ENCODE measurements at places on chromosomes 4 and X.

DNA sequence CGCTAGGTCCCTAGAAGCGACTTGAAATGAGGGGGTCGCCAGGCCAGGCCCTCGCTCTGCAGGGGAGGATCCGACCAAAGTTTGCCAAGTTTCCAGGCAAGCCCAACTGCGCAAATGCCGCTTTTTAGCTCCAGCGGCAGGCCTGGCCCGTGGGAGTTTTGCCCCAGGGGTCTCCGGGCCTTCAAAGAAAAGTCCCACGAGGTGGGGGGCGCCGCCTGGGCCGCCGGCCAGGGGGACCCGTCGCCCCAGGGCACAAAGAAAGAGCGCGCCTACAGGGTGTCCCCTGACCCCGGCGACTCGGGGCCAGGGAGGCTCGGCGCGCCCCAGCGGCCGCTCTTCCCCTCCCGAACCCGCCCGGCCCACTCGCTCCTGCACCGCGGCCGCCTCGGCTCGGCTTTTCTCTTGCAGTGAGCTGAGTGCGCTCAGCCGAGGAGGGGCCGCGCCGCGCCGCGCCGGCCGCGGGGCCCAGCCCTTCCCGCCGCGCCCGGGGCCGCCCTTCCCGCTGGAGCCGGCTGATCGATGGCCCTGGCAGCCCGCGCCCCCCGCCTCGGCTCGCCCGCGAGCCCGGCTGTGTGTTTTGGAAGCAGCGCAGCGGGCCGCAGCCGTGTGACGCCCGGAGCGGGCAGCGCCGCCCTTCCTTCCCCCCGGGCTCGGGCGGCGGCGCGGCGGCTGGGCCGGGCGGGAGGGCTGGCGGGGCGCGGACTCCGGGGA, 754 bp upstream of the KLF3 start:
- no peak for DNase-seq

DNA sequence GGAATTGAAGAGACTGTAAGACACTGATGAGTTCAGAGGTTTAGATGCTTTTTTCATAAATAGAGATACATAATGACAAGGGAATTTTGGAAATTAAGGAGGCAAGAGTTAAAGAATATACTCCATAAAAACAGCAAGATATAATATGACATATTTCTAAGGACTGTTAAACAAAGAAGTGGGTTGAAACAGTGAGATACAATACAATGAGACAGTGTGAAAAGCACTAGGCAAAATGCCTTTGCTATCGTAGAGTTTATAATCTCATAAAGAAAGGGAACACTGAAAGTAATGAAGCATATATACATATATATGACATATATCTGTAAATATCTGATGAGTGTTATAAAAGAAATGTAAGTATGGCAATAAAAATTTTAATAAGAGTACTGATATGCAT, 1496.2 kb downstream of the TECRL start:
- no peak for DNase-seq

DNA sequence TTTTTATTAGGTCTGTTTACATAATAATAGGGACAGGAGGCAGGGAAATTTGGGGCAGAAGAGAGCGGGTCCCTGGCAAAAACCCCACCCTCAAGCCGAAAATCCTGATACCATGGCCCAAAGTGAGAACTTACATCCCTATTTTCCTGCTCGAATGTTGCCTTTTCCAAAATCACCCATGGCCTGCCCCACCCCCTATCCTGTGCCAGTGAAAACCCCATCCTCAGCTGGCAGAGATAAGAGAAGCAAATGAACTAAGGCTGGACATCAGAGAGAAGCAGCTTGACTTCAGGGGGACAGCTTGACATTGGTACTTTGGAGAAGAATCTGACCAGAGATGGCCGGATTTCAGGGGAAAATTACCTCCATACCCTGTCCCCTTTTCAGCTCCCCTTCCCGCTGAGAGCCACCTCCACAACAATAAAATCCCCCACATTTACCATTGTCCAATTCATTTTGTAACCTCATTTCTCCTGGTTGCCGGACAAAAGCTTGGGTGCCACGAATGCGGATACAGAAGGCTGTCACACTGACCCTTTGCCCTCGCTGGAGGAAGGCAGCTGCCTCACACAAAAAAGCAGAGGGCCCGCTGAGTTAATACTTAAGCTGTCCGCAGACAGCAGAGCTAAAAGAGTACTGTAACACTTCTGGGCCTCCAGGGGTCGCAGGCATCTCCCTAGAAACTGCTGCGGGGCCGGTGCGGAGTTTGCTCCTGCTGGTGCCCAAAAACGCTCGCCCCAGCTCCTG, 196.2 kb downstream of the SNCA start:
- peak; percentile 81 for DNase-seq

DNA sequence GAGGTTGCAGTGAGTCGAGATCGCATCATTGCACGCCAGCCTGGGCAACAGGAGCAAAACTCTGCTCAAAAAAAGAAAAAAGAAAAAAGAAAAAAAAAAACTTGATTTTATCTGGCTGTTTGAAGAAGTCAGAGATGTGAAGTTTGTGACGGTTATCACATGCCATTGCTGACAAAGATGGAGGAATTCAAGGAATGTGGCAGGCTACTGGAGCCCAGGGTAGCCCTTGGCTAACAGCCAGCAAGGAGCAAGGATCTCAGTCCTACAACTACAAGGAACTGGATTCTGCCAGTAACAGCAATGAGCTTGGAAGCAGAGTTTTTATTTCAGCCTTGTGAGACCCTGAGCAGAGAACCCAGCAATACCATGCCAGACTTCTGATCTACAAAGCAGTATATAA, 24.3 kb upstream of the TET2 start:
- DNase-seq: peak; percentile 53

DNA sequence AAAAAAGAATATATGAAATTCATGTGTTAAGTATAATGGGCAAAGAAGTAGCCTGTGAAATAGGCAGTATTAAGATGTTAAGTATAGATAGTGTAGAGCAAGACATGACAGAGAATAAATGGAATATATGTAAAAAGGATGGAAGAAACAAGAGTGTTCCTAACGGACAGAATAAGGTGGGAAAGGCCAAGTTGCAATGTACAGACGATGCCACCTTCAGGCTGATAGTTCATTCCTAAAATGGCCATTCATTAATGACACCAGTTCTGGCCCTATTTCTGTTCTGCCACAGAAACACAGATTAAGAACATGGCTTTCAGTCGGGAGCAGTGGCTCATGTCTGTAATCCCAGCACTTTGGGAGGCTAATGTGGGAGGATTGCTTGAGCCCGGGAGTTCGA, 4.4 kb upstream of the FAM184B start:
- no peak for DNase-seq

DNA sequence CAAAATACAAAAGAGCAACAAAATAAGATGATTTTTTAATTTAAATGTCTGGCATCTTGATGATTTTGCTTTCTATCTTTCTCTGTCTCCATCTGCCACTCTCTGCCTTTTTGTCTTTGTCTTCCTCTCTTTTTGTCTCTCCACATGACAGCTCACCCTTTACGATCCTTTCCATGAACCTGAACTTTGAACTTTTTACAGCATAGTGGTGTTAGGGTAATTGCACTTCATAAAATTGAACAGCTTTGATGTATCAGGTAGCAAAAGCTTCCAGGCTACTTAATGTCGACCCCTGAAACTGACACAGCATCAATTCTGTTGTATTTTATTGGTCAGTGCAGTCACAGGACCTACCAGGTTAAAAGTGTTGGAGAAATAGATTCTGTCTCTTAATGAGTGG, 1517.0 kb downstream of the ADGRL3 start:
- no peak for DNase-seq
